Hepatocyte (in vitro differentiated cells): ENCODE measurements at places on chromosomes 1 and 21. TPM values are rescaled to one million over a fixed set of nuclear protein-coding genes. Genes with fewer than 3 reads are reported as not detected.
A peak's percentile ranks its signal among the peaks of the same experiment; 100 is the strongest.

DNA sequence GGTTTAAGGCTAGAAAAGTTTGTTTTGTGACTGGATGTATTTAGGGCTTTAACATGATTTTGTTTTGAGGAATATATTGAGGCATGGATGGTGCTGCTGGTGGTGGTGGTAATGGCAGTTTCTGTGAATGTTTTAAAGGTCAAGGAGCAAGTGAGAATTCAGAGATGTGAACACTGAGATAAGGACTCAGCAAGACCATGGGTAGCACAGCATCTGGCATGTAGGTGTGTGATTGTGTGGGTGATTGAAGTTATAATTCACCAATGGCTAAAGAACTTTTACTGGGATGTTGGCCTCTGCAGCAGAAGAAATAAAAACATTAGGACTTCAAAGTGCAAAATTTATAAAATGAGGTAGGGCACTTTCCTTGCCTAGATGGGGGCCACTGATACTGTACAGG is 65.9 kb downstream of the MACF1 start:
- DNase-seq: no peak

GRCh38 chr1:115677182-115677555 is 35.4 kb downstream of the VANGL1 start:
- DNase-seq: no peak

DNA sequence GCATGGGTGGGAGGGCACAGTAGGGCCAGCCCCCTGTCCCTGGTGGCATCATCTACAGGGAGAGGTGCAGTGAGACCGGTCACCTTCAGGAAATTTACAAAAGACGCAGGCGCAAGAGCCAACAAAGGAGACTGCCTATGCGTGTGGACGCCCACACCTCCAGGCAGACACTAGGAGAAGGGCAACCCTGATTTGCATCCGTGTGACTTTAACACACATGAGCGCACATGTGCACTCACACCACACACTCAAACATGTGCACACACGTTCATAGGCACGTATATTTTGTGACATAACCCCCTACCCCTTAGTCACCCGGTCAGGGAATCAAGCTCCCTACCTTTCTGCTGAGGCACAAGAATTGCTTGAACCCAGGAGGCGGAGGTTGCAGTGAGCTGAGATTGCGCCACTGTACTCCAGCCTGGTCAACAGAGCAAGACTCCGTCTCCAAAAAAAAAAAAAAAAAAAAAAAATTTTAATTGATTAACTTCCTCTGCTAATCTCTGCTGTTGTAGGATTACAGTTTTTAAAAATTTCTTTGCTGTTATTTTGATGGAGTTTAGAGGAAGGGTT is 84.7 kb upstream of the SLC25A33 start:
- no peak for DNase-seq

- DNase-seq: peak; percentile 31
Measured at GRCh38 chr1:69315823-69316222, 251.9 kb upstream of the LRRC7 start.

DNA sequence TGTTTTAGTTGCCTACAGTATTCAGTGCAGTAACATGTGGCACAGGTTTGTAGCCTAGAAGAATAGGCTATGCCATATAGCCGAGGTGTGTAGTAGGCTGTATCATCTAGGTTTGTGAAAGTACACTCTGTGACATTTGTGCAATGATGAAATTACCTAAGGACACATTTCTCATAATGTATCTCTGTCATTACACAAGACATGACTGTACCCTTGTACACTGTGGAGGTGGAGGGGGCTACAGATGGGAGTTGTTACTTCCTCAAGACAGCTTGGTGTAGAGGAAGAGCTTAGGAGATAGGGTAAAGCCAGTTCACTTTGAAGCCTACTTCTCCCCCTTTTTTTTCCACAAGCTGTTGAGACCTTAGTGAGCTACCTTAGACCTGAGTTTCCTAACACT is 59.7 kb upstream of the RAVER2 start:
- DNase-seq: no peak

- DNase-seq: no peak
Measured at GRCh38 chr1:117162816-117163215, 41.3 kb upstream of the TRIM45 start.

DNA sequence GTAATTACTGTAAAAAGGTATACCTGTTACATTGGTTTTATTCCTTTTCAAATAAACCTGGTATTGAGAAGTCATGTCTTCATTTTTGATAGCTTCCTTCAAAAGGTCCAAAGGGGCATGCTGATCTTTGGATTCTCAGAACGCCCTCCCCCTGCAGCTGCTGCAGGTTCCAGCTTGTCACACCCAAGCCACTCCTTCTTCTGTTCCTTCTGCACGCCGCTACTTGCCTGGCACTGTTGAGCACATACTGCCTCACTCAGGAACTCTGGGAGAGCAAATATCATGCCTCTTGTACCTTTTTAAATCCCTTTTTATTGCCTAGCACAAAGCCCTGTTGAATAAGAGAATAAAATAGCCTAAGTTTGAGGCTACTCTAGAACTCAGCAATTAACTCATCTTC is 136.9 kb downstream of the BARHL2 start:
- peak; percentile 14 for DNase-seq

DNA sequence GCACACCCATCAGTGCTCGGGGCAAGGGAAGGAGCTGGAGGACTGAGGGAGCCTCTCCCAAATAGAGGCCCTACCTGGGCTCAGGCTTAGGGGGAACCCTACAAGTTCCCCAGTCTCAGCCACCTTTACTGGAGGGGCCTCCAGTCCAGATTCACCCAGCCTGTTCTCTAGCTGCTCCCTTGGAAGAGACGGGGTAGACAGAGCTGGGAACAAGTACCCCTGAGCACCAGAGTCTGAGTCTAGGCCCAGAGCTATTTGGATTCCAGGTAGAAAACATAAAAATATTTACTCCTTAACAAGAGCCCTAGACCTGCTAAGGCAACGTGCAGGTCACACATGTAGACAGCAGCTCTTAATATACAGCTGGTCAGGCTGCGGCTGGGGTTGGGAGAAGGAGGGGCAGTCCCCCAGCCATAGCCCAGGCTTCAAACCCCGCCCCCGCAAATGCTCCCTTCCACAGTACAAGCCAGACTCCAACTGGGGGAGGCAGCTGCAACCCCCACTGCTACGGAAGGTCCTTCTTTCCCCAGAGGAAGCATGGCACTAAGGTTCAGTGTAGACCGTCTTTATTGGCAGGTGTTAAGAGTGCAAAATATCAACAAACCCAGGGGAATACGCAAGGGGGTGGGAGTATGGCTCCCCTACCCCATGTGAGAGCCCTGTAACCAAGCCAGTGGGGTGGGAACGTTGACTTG is 8.0 kb downstream of the TENT5B start:
- peak; percentile 72 for DNase-seq

DNA sequence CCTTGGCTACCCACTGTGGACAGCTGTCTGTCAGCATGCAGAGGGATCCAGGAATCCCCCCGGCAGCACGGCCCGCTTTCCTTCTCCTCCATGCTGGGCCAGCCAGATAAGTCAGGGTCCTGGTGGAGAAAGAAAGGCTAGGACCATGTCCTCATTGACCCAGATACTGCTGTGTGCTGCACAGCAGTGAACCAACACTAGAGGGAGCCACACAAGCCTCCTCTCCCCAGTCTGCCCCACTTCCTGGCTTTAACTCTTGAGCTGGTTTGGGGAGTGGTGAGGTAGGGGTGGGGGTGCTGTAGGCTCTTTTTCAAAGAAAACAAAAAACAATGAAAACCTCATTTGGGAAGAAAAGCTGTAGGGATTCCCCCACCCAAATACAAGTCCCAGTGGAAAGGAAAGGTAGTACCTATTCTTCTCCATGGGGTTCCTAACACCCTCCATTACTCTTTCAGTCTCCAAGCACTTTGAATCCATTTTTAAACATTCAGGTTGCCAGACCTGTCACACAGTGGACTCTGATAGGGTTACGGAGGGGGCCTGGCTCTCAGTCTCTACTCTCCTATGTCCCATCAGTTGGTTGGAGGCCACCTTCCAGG is 84.9 kb upstream of the CD1D start:
- peak; percentile 49 for DNase-seq

DNA sequence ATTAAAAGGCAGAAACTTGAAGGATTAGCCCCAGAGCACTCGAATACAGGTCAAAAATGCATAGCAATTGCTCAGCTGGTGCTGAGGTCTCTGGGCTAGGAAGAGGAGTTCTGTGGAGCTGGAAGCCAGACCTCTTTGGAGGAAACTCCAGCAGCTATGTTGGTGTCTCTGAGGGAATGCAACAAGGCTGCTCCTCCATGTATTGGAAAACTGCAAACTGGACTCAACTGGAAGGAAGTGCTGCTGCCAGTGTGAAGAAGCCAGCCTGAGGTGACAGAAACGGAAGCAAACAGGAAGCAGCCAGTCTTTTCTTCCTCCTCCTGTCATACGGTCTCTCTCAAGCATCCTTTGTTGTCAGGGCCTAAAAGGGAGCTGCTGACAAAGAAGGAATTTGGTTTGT is 233.4 kb upstream of the FGGY start:
- DNase-seq: no peak

The SPATA1 gene
- 0.70 and 1.4 TPM in 2 replicates for polyA plus RNA-seq

The SMIM1 gene
- 116 and 118 TPM in 2 replicates for polyA plus RNA-seq

The SH2D2A gene
- polyA plus RNA-seq: 0.18 TPM in 1 of 2 replicates, not detected in the other

The MFAP2 gene
- polyA plus RNA-seq: 540 and 551 TPM in 2 replicates
